ENCODE measurements at places on chromosomes 11 and 22. TPM values are rescaled to one million over a fixed set of nuclear protein-coding genes. Genes with fewer than 3 reads are reported as not detected.

Gene CDON
- 8.4 TPM for polyA plus RNA-seq

Gene ABCG4
- 0.18 TPM for polyA plus RNA-seq

Gene OR10D3
- not detected for polyA plus RNA-seq

Gene CTTN
- polyA plus RNA-seq, result 121 TPM

Gene UBQLN3
- polyA plus RNA-seq, result not detected

Gene GGT5
- polyA plus RNA-seq, result 101 TPM

Gene APOL4
- polyA plus RNA-seq, result 12.4 TPM

Gene FBXO3
- polyA plus RNA-seq, result 39.7 TPM

Gene VSTM5
- 0.49 TPM for polyA plus RNA-seq

Gene PGM2L1
- polyA plus RNA-seq, result 5.2 TPM

Gene MUC6
- not detected for polyA plus RNA-seq

Gene GDPD5
- 17.9 TPM for polyA plus RNA-seq

Gene ZC3H12C
- polyA plus RNA-seq, result 4.2 TPM

Gene B4GALNT4
- polyA plus RNA-seq, result 5.1 TPM

Gene TRIM21
- 19.1 TPM for polyA plus RNA-seq

Gene RAG2
- polyA plus RNA-seq, result not detected

Gene MS4A3
- 0.08 TPM for polyA plus RNA-seq

Gene WNT7B
- 4.1 TPM for polyA plus RNA-seq

Data from urinary bladder (tissue), 4 donors.